Karpas-422 (cell line): ENCODE measurements at places on chromosomes 3 and 15. TPM values are rescaled to one million over a fixed set of nuclear protein-coding genes. Genes with fewer than 3 reads are reported as not detected.

DNA sequence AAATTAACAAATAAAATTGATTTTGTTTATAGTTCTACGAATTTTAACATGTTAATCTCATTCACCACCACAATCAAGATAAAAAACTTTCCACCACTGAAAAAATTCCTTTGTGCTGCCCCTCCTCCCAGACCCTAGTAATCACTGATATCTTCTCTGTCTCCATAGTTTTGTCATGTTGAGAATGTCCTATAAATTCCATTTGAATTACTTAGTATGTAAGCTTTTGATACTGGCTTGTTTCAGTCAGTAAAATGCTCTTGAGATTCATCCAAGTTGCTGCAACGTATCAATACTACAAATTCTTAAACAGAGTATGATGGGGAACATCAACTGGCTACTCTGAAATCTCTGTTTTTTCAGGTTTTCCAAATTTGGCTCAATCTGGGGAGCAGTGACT is 129.6 kb downstream of the CTNNB1 start:
- no peak overlapping the region for H3K27ac ChIP-seq
- no peak for DNase-seq
- no peak overlapping the region for H3K4me3 ChIP-seq
- H3K27me3 ChIP-seq = no peaks in the 10 kb centered on the region
- no peaks in the 10 kb centered on the region for H3K4me1 ChIP-seq

- DNase-seq = no peak
- H3K27ac ChIP-seq = no peak overlapping the region
- H3K36me3 ChIP-seq = no peaks in the 10 kb centered on the region
These were observed 24.1 kb upstream of the SNRK start for GRCh38 chr3:43262194-43262593.

DNA sequence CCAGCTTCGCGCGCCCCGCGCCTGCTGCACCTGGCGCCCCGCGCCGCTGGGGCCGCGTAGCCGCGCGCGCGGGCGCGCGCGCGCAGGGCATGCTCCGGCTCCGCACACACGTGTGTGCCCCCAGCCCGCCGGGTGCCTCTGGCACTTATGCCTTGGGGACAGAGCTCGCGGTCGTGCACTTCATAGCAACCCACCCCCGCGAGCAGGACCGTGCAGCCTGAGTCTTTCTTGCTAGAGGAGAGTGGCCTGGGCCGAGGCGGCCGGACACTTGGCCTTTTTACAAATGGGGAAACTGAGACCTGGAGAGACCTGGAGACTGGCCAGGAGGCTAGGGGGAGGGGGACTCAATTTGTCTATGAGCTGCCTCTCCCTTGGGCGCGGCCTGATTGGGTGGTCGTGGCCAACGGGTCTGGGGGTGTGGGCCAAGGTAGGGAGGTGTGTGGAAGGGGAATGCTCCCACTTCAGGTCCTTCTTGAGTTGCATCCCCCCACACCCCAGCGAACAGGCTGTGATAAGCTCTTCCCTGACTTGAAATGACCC is 562 bp downstream of the NBEAL2 start:
- no peaks in the 10 kb centered on the region for H3K36me3 ChIP-seq
- no peak for DNase-seq
- peak overlapping the region; percentile 86 for H3K27ac ChIP-seq
- H3K4me1 ChIP-seq = peaks cover 64% of the 10 kb centered on the region
- H3K4me3 ChIP-seq = peak overlapping the region; percentile 87
- no peaks in the 10 kb centered on the region for H3K27me3 ChIP-seq

GRCh38 chr3:85182975-85183752 is 224.4 kb downstream of the CADM2 start:
- no peak overlapping the region for H3K27ac ChIP-seq
- no peaks in the 10 kb centered on the region for H3K36me3 ChIP-seq
- H3K27me3 ChIP-seq = no peaks in the 10 kb centered on the region
- DNase-seq = no peak
- H3K4me1 ChIP-seq = no peaks in the 10 kb centered on the region

- H3K27me3 ChIP-seq = no peaks in the 10 kb centered on the region
- peaks cover 13% of the 10 kb centered on the region for H3K4me1 ChIP-seq
- H3K36me3 ChIP-seq = no peaks in the 10 kb centered on the region
These were observed 1080.8 kb downstream of the TUSC7 start for GRCh38 chr3:117790235-117790987.

Gene ZNF80
- total RNA-seq = not detected in 2 replicates

DNA sequence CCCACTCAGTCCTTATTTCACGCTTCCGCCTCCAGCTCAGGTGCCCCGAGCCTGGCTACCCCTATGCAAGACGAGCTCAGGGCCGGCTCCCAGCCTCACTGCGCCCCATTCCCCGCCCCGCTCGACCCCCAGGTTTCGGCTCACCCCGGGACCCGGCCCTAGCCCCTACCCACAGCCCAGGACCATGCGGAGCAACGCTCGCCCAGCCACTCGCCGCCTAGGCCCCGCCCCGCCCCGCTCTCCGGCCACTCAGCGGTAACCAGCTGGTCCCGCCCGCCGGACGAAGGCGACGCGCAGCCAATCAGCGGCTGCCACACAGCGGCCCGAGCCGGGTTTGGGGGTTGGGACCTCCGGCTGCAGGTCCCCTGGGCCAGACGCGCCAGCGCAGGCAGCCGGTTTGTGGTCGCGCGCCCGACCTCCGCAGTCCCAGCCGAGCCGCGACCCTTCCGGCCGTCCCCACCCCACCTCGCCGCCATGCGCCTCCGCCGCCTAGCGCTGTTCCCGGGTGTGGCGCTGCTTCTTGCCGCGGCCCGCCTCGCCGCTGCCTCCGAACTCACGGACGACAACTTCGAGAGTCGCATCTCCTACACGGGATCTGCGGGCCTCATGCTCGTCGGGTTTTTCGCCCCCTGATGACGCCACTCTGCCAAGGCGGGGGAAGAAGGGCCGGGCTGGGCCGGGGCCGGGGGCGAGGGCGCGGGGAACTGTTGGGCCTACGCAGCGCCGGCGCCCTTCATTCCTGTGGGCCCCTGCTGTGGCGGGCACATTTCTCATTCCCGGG is at the start of gene CATSPER2:
Gene CATSPER2 (minus strand): TSS at position 196 of the 781 bp plus-strand sequence. CDS start 783 bp downstream, outside the sequence.
- H3K27ac ChIP-seq = no peak within 1 kb of the TSS
- H3K4me3 ChIP-seq = no peak within 1 kb of the TSS
- H3K27me3 ChIP-seq = no peaks in the 10 kb centered on the region
- peaks cover 16% of the 10 kb centered on the region for H3K4me1 ChIP-seq
- DNase-seq = peak; percentile 6
- no peaks in the 10 kb centered on the region for H3K36me3 ChIP-seq

DNA sequence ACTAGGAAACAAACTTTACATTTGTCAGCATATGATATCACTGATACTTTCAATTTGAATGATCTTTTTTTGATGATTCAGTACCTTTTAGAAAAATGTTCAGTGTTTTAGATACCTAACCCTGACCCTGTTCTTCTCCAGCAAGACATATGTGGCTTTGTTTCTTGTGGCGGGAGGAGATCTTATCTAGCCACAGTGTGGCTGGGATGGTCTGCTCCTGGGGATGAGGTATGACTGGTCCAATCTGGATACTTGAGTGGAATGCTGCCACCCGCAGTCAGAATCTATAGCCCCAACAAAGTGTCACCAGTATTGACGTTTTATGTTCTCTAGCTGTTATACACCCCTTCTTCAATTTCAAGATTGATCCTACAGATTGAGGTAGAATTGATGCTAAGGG is 439.0 kb upstream of the GOLIM4 start:
- no peaks in the 10 kb centered on the region for H3K36me3 ChIP-seq
- no peak for DNase-seq
- no peaks in the 10 kb centered on the region for H3K27me3 ChIP-seq
- H3K4me3 ChIP-seq = no peak overlapping the region

GRCh38 chr3:69016901-69017300 is 3.4 kb upstream of the EOGT start:
- H3K36me3 ChIP-seq = peaks cover 13% of the 10 kb centered on the region; the same call in 1 of the 2 replicates
- H3K4me3 ChIP-seq = no peak overlapping the region
- no peak overlapping the region for H3K27ac ChIP-seq
- DNase-seq = no peak

Gene CCDC39
- not detected in 2 replicates for total RNA-seq

- no peak overlapping the region for H3K4me3 ChIP-seq
- no peaks in the 10 kb centered on the region for H3K4me1 ChIP-seq
- DNase-seq = no peak
- 0 out of 2 replicates have a peak, but pooled peaks cover 3% of the 10 kb centered on the region for H3K27me3 ChIP-seq
These were observed 19.9 kb downstream of the ACKR2 start for GRCh38 chr3:42829083-42829627.

DNA sequence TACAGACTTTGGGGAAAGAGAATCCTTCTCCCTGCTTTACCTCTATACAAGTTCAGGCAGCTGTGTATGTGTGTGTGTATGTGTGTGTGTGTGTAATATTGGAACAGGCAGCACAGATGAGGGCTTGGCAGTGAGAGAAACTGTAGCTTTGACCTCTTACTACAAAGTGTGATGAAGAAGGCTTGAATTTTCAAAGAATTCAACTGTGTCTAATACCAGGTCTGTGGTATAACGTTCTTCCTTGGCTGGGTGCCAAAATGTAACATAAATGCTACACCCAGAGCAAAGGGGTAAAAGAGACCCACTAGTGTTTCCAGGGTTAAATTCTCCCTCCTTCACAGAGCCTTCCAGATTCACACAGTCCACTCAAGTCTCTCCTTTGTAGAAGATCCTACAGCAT is 51.1 kb downstream of the CHST2 start:
- H3K27ac ChIP-seq = peak overlapping the region; percentile 63
- DNase-seq = peak; percentile 54
- no peaks in the 10 kb centered on the region; the same call in 1 of the 2 replicates for H3K36me3 ChIP-seq
- H3K4me3 ChIP-seq = no peak overlapping the region

DNA sequence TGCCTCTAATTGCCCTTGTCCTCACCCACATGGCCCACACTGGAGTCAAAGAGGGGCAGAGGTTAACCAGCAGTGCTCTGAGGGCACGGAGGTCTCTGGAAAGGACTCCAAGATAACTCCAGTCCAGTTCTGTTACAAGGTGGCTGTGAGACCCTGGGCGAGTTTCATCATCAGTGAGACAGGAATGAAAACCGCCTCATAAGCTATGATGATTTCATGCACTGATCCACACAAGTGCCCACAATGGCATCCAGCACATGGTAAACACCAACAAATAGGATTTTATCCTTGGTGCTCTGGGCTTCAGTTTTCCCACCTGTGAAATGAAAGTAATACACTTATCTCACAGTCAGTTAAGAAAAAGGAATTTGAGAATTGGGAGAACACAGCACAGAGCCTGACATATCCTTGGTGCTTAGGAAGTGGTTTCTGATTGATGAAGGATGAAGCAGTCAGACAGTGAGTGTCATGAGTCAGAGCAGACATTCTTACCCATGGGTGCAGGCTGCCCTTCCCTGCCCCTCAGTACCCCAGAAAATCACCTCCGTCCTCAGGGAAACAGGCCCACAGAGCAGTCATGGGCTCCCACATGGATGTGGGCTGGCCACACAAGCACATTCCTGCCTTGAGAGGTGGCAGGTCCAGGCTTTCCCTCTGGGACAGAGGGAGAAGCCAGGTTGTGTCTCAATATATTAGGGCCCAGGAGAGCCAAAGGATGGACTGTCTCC is 48.4 kb downstream of the DAPK2 start:
- H3K27ac ChIP-seq = no peak overlapping the region
- DNase-seq = no peak
- H3K4me1 ChIP-seq = peaks cover 48% of the 10 kb centered on the region
- no peak overlapping the region for H3K4me3 ChIP-seq

GRCh38 chr3:157160658-157161424 is 894 bp upstream of the CCNL1 start:
- peak overlapping the region; percentile 91 for H3K27ac ChIP-seq
- DNase-seq = peak; percentile 83

Gene CNTN4
- 0.18 and 0.19 TPM in 2 replicates for total RNA-seq

DNA sequence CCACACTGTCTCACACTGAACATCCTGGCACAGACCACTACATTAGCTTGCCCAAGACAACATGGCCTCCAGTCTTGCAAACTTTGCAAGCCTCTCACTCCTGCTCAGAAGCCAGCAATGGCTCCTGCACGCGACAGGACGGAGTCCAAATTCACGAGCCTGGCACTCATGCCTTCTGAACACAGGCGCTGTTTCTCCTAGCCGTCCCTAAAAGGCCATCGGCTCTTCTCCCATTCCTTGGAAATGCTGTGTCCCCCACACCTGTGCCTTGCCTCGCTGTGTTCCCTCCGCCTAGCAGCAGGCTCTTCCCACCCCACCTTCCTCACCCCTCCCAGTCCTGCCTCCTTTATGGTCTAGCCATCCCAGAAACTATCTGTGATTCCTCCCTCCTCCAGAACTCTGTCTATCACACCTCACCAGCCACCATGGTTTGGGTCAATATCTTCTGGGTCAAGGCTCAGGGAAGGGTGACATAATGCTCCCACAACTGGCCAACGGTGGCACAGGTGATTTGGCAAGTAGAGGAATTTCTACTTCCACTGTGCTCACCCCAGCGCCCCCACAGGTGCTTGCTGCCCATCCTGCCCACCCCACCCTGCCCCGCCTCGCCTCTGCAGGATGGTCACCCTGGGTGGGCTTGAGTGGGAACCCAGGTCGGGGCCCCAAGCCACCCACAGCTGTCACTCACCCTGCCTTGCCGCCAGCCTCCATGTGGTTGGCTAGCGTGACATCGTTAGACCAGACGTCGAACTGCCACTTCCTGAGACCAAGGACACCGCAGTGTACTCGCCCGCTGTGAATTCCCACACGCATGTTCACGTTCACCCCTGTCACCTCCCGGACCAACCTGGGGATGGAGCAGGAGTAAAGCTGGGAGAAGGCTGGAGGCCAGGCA is 120.7 kb downstream of the ADCY5 start:
- H3K27me3 ChIP-seq = no peaks in the 10 kb centered on the region
- H3K36me3 ChIP-seq = no peaks in the 10 kb centered on the region
- H3K27ac ChIP-seq = no peak overlapping the region
- DNase-seq = no peak
- no peak overlapping the region for H3K4me3 ChIP-seq
